ENCODE measurements at places on chromosomes 4 and X.

GRCh38 chr4:1968686-1969295, 40.0 kb downstream of the NELFA start:
- DNase-seq: no peak

DNA sequence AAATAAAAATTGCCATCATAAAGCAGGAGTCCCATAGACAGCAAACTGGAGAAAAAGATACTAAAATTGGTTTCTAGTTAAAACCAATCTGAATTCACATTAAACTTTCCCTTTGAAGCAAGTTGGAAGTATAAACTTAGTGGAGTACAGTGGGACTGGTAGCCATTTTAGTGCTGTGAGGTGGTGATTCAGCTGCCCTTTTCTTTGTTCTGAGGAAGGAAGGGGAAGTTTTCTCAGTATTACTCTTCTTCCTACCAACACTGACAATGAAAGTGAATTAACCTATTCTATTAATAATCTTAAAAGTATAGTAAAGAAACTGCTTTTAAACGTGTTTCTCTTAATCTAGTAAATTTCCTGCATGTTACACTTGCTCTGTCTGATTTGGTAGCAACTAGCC, 36.7 kb downstream of the SLC9A6 start:
- no peak for DNase-seq

- no peak for DNase-seq
Measured at GRCh38 chr4:159229164-159229563, 126.3 kb downstream of the RAPGEF2 start.

DNA sequence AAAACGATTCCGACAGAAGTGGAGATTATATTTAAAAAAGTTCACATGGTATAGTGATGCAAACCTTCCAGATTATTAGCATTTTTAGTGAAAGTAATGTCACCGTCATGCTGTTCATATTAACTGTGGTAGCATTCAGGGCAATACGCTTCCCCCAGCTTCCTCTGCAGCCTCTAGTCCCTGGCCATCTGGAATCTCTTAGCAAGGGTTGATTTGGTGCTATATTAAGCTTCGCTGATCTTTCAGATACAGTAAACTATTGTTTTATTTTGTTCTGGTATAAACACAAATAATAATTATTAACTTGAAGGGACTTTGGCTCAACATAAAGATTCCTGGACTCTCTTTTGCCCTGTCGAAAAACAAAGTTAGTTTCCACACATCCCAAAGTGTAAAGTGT, 1080.5 kb upstream of the TENM3 start:
- DNase-seq: no peak

DNA sequence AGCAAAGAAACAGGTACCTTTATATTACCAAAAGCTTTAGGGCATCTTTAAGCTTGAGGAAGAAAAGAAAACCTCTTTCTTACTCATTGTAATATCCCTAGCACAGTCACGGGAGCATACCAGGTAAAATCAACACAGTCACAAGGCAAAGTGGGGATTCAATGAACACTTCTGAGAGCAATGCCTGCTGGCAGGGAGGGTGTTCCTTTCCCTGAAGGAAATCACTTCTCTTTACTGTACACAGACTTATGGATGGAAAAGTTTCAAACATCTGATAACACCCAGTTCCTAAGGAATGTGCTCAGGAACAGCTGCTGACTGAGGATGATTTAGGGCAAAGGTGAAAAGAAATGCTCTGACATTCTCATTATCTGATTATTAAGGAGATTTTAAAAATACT, 94.8 kb downstream of the MAML3 start:
- no peak for DNase-seq

- DNase-seq: no peak
Measured at GRCh38 chrX:107552930-107553329, 75.4 kb upstream of the PRPS1 start.

DNA sequence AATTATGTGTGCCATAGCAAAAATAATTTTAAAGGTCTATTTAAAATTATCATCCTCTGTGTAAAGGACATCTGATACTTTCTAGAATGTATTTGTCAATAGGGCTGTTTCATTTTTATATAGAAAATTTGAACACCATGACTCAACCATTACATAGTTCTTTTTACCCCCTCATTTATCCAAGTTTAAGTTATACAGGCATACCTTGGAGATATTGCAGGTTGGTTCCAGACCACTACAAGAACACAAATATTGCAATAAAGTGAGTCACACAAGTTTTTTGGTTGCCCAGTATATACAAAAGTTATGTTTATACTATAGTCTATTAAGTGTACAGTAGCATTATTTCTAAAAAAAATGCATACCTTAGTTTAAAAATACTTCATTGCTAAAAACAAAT, 130.4 kb downstream of the MSL3 start:
- DNase-seq: no peak

- DNase-seq: no peak
Measured at GRCh38 chrX:13327666-13328065, 7.8 kb upstream of the ATXN3L start.

- no peak for DNase-seq
Measured at GRCh38 chr4:158993891-158994290, 109.0 kb upstream of the RAPGEF2 start.

DNA sequence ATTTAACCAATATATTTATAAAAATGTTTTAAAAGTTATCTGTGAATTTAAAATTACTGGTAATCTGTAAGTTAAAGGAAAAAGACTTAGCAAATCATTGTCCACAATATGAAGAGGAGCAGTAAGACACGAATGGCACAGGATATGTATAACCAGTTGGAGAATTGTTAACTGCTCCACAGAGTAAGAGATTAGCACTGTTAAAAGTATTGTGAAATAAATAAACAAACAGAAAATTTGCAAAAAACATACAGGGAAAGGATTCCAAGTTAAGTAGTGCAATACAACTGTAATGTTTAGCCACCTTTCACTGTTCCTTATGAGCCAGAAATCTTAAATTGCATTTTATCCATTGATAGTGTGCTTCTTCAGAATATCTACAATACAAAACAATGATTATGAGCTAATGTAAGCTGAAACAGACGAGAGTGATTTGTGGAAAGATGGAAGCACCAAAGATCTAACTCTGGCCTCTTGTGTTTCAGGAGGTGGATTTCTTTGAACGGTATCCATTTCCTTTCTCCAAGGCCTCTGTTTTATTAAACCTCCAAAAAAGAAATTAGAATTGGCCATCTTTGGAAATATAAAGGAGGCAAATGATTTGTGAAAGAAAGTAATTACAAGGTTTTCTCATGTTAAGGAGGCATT, 188.4 kb downstream of the UNC5C start:
- DNase-seq: no peak

GRCh38 chrX:48648336-48648751, 35.3 kb upstream of the WAS start:
- no peak for DNase-seq

GRCh38 chr4:155809835-155810234, 51.0 kb downstream of the GUCY1B1 start:
- no peak for DNase-seq

GRCh38 chr4:136383082-136383481, 1149.2 kb downstream of the PCDH18 start:
- DNase-seq: no peak

DNA sequence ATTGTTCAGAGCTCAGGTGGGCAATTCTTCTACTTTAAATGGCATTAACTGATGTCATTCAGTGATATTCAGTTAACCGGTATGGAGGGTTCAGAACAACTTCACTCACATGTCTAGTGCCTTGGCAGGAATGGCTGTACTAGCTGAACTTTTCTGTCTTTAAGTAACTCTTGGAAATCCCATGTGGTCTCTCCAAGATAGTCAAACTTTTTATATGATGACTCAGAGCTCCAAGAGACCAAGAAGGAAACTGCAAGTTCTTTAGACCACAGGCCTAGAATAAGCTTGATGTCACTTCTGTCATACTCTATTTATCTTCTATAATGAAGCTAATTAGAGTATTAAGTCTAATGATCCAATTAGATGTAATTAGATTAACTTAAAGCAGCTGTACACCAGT, 24.9 kb downstream of the LHFPL1 start:
- DNase-seq: no peak

- DNase-seq: no peak
Measured at GRCh38 chrX:153956044-153956907, 11.8 kb upstream of the RENBP start.

- DNase-seq: peak; percentile 18
Measured at GRCh38 chr4:158624889-158625478, 46.7 kb downstream of the C4orf46 start.

DNA sequence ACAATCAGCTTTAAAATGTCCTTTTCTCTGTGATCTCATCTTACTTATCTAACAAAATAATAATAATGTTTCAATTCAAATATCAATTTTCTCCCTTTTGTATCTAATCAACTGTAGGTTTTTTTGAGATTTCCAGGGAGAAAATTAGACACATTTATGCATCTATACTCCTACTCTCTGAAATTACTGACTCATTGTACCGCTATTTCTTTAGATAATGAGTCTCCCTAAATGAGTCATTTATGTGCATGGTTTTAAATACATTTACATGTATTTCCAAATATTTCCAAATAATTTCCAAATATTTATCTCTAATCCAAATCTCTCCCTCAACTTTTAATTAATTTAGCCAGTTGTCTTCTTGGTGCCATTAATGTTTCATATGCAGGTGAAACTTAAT, 621.0 kb downstream of the TECRL start:
- no peak for DNase-seq

DNA sequence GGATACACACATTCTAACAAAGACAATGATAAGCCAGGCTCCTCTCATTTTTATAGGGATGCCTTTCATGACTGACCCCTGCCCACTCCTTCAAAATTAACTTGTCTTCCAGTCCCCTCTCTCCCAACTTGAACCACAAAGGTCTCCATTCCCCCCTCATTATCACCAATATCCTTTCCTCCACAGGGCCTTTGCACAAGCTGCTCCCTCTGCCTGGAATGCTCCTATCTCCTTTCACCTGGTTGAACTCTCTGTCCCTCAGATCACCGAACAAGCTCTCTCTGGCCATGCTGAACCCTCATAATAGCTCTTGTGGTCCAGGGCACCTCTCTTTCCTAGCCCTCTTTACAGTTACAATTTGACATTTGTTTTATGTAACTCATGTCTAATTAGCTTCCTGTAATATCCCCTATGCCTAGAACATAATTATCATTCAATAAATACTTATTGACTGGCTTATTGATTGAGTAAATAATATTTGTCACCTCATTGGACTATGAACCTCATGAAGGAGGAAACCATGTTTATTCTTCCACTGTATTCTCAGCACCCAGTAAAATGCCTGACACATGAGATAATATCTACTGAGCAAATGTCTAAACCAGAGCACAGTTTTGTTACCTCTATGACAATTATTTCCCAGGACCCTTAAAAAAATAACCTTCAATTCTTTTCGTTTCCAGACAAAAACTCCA, 266.3 kb upstream of the RASGEF1B start:
- DNase-seq: no peak

DNA sequence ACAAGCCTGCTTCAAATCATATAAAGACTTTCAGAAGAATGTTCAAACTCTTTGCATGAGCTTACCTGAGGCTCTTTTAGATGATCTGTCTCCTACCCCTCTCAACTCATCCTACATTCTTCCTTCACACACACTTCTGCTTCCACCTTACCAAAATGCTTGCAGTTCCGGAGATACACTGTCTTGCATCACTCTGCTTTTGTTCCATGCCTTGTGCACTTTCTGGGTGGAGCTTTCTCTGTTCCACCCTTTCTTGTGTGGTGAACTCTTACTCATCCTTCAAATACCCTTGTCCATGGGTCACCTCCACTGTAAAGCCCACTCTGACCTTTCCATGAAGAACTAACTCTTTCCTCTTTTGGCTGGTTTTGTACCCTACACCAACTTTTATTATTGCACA, 18.4 kb upstream of the MGST2 start:
- peak; percentile 56 for DNase-seq

DNA sequence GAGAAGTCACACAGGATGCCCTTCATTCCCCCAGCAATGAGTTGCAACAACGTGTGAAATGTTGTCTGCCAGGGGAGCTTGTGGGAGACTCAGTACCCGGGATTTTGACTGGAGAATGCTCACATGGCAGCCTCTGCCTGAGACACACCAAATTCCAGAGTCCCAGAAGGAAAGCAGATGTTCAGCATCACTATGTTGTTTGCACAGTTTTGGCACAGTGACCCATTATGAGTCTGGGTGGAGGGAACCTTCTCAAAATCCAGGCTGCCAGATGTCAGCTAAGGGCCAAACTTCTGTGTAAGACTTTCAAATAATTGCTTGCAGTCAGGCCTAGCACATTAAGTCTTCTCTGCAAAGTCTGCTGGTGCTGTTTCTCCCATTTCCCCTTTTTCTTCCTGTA, 1029.7 kb upstream of the TENM3 start:
- no peak for DNase-seq

DNA sequence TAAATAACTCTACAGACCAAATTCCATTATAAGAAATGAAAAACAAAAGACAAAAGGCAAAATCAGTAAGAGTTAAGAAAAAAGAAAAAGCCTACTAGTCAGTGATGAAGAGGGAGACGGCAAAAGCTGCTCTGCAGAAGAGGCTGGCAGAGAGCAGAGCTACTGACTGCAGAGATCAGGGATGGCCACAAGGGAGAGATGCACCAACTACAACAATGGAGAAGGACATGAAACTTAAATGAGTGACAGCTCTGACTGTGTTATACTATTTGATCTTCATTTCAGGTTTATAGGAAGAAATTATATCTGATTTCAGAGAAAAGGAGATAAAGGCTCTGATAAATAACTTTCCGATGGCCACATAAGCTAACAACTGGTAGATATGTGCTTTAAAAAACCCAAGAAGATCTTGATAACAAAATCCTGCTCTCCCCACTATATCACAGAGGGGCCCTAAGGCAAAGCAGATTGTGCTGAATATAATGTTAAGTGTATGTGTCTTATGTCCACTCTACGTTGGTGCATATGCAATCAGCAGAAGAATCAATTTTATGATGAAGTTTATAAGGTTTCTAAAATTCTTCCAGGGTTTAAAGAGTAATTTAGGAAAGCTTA, 58.4 kb upstream of the COX18 start:
- DNase-seq: no peak

- DNase-seq: no peak
Measured at GRCh38 chr4:65193985-65194384, 476.3 kb downstream of the EPHA5 start.

DNA sequence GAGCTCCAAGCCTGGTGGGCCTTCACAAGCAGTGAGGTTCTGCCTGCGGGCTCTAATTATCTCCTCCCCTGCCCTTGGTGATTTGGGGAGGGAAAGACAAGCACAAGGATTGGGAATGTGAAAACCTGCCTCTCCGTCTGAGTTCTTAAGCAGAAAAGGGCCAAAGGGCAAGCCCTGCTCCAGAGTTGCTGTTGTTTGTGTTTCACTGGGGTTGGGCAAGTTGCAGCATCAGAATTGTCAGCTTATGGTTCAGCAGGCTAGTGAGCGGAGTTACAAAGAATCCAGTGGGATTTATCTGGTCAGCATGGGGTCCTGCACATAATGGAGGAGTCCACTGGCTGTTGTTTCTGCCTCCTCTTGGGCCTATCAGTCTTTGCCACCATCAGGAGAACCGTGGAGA, 60.5 kb downstream of the NHS start:
- DNase-seq: no peak

Measured in epithelial cell of prostate (primary cell).